ENCODE measurements at places on chromosomes 1 and 21.

DNA sequence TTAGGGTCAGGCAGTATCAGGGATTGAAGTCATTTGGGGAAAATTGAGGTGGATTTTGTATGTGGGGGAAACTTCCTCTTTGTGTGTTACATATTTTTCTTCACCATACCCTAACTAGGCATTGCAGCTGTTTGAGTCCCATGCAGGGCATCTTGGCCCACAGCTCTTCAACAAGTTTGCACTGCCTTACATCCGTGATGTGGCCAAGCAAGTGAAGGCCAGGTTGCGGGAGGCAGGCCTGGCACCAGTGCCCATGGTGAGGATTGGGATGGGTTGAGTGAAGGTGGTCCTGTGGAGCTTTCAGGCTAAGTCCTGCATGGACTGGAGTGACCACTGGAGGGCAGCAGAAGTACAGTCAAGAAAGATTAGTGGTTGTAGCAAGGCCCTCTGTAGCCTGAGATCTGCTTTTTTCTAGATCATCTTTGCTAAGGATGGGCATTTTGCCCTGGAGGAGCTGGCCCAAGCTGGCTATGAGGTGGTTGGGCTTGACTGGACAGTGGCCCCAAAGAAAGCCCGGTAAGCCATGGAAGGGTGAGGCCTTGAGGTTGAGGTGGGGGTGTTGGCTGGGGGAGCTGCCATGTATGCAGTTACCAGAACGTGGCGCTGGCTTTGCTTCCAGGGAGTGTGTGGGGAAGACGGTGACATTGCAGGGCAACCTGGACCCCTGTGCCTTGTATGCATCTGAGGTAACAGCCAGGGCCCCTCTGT is 2.4 kb downstream of the UROD start:
- DNase-seq, result peak; percentile 74

DNA sequence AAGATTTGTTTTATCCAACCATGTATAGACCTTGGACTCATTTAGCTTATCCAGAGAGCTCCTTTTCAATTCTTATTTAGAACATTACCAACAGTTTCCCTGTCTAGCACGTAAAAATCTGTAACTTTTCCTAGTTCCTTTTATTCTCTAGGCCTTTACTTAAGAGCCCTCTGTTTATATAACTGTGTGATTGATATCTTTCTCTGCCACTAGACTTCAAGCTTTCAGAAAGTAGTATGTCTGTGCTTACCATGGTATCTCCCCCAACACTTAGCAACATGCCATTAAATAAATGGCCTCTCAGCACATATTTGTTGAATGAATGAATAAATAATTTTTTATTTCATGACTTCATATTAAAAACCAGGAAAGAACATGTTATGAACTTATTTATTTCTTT is 209.4 kb downstream of the PTPRC start:
- no peak for DNase-seq

DNA sequence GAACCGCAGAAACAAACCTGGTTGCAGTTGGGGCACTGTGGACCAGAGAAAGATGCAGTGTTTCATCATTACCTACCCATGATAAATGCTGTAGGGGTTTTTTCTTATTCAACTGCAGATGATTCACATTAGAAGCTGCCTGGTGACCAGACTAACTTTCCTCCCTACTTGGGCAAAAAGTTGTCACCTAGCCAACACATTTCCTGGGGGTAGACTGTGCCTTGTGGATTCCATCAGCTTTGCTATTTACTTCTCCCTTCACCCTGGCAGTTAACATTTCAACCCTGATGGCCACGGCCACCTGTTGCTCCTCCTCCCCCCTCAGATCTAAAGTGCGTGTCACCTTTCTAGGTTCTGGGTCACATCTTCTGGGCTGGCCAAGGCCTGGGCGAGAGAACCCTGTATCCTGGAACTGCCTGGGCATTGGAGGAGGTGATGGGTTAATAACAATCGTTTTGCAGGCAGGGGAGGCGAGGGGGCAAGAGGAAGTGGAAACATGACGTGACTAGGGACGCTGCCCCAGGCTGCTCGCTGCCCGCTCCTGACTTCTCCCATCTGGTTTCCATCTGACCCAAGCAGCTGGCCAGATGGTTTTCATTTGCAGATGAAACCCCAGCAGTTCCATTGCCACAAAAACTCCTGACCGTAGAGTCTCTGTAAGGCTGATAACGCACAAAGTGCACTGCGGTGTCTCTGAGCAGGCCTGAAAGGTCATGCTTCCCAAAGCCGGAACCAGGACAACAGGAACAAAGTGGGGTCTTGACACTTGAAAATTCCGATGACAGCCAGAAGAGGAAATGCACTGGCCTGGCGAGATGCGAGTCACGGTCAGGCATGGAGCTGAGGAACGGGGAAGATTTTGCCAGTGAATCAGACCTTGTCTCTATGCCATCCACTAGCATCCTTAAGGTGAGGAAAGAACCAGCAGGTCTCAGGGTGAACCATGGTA is 36.6 kb downstream of the CAPZB start:
- DNase-seq, result no peak

GRCh38 chr1:231410036-231410612 is 12.0 kb downstream of the EGLN1 start:
- no peak for DNase-seq

GRCh38 chr1:183568176-183569021 is 21.9 kb downstream of the NCF2 start:
- DNase-seq, result no peak

DNA sequence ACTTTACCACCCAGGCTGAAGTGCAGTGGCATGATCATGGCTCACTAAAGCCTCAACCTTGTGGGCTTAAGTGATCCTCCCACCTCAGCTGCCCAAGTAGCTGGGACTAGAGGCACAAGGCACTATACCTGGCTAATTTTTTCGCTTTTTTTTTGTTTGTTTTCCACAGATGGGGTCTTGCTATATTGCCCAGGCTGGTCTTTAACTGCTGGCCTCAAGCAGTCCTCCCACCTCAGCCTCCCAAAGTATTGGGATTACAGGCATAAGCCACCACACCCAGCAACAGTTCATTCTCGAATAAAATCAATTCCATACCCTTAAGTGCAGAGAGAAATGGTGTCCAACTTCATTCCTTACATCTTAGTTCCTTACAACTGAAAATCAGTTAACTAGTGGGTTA is 24.8 kb downstream of the DCAF8 start:
- no peak for DNase-seq

- DNase-seq, result no peak
These were observed 19.4 kb upstream of the ESRRG start for GRCh38 chr1:216742625-216743024.

GRCh38 chr1:193769651-193770050 is 583.2 kb upstream of the B3GALT2 start:
- no peak for DNase-seq

DNA sequence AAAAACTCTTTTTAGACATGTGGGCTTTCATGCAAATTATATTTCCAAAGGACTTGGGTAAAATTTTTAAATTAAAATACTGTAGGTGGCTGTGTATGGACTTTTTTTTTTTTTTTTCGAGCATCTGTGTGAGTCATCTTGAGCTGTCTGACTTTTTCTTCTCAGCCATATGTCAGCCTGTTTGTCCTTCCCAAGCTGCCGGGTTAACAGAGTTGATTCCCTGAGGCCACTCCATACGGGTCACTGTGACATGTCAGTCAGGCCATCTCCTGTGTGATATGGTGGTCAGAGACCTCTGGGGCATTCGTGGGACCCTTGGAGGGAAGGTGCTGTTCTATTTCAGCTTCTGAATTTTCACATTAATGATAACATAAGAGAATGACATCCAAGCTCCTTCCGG is 148.3 kb downstream of the KCNJ6 start:
- DNase-seq, result no peak

DNA sequence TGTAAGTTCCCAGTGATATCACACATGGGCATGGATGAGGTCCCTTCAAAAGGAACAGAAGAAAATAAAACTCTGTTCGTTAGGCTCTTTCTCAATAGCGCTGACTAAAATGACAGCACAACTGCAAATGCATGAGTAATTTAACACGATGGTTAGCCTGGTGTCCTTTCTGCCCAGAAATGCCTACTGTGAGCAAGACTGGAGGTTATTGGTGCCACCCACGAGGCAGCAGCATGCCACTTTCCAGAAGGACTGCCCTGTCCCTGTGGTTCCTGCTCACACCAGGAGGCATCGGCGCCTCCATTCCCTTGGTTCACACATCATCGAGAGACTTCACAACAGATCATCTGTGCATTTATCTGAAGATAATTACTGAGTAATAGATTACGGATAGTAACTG is 26.2 kb downstream of the VPS26C start:
- DNase-seq, result no peak

DNA sequence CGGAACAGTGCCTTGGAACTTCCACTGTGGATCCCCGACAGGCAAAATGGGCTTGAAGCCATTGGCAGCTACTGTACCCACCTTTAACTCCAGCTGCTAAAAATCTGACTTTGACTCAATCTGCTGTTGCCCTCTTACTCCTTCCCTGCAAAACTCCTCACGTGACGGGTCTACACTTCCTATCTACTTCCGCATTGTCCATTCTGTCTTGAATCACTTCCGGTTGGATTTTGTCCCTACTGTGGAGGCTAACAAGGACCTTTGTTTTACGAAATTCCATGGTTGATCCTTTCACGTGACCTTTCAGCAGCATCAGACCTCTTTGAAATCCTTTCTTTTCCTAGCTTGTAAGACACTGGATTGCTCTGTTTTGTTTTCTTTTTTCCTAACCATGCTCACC is 268.4 kb downstream of the PRDM2 start:
- no peak for DNase-seq

DNA sequence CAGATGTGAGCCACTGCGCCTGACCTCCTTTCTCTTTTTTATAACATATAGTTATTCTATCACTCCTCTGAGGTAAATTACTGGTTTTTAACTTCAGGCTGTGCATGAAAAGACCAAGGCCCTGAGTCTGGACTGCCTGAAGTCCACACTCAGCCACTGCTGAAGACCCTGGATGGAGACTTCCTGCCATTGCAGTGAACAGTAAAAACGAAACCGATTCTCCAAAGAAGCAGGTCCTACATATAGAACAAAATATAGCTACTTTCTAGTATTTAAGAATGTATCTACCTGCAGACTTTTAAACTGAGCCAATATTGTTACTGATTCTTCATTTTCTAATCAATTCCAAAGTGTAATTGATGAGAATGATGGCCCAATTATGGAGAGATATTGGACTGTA is 232.8 kb downstream of the CHRM3 start:
- no peak for DNase-seq

- DNase-seq, result no peak
These were observed 594 bp upstream of the EXO5 start for GRCh38 chr1:40507973-40508372.

DNA sequence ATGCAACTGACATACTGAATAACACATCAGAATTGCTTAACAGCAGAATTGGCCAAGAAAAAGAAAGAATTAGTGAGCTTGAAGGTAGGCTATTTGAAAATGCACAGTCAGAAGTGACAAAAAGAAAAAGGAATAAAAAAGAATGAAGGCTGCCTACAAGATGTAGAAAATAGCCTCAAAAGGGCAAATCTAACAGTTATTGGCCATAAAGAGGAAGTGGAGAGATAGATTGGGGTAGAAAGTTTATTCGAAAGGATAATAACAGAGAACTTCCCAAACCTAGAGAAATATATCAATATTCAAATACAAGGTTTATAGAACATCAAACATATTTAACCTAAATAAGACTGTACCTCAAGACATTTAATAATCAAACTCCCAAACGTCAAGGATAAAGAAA is 67.5 kb downstream of the ATP6V1G3 start:
- DNase-seq, result no peak

- no peak for DNase-seq
These were observed 27.2 kb upstream of the CAPZB start for GRCh38 chr1:19512545-19512944.

GRCh38 chr1:223853275-223853674 is 7.5 kb upstream of the TP53BP2 start:
- DNase-seq, result no peak

DNA sequence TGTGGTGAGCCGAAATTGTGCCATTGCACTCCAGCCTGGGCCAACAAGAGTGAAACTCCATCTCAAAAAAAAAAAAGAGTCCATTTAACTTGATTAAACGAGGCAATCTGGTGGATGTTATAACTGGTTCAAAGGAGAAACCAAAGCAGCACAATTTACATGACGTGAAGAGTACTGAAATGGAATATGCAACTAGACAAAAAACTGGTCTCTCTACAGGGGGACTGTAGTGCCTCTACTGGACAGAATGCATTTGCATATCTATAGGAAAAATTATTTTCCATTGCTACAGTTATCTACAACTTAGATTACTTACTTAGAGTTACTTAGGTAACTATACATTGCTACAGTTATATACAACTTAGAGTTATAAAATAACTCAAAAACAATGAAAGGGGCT is 2.7 kb upstream of the CAPN2 start:
- no peak for DNase-seq

DNA sequence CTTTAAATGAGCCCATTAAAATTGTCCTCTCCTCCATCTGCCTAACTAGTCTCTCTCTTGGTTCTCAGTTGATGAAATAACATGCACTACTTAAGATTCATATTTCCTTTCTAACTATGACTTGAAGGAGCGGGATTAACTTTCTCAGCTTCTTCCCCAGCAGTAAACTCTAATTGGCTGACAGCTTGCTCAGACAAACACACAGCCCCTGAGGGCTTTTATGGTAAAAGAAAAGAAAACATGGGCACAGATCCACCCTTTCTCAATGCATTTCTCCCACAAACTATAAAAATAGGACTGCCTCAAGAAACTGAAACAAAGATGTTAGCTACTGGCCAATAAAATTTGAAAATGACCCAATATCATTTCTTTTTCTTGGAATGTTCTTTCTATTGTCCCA is 703.1 kb downstream of the ADGRL2 start:
- DNase-seq, result no peak

- DNase-seq, result no peak
These were observed 13.2 kb upstream of the TRAF5 start for GRCh38 chr1:211313392-211313791.

DNA sequence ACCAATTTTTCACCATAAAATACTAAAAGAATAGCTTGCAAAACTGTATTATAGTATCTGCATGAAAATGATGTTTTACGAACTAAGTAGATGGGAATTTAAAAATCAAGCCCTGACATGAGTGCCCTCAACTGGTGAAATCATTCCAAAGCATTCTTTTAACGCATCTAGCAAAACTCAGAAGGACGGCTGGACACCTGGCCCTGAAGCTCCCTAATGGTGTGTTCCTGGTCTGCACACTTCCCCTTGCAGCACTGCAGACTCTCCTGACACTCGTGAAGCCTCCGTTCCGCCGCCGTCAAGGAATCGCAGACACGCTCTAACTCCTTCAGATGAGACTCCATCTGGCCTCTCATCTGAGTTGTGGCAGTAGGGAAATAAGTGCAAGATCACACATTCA is 39.9 kb downstream of the ODF2L start:
- no peak for DNase-seq

- DNase-seq, result no peak
These were observed 43.8 kb upstream of the RAVER2 start for GRCh38 chr1:64701071-64701470.

GRCh38 chr21:34875830-34876229 is 173.3 kb downstream of the RUNX1 start:
- DNase-seq, result no peak

DNA sequence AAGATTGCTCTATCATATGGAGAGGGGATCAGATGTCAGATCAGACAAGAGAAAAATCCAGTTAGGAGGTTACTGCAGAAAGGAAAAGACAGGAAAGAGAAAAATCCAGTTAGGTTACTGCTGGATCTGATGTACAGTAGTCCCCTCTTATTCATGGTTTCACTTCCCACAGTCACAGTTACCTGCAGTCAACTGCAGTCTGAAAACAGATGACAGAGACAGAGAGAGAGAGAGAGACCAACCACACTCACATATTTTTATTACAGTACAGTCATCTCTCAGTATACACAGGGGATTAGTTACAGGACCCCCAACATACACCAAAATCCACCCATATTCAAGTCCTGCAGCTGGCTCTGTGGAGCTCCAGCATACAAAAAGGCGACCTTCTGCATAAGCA is 29.3 kb downstream of the NUP133 start:
- no peak for DNase-seq
